ENCODE measurements at places on chromosomes 11 and 22.
A peak's percentile ranks its signal among the peaks of the same experiment; 100 is the strongest.

DNA sequence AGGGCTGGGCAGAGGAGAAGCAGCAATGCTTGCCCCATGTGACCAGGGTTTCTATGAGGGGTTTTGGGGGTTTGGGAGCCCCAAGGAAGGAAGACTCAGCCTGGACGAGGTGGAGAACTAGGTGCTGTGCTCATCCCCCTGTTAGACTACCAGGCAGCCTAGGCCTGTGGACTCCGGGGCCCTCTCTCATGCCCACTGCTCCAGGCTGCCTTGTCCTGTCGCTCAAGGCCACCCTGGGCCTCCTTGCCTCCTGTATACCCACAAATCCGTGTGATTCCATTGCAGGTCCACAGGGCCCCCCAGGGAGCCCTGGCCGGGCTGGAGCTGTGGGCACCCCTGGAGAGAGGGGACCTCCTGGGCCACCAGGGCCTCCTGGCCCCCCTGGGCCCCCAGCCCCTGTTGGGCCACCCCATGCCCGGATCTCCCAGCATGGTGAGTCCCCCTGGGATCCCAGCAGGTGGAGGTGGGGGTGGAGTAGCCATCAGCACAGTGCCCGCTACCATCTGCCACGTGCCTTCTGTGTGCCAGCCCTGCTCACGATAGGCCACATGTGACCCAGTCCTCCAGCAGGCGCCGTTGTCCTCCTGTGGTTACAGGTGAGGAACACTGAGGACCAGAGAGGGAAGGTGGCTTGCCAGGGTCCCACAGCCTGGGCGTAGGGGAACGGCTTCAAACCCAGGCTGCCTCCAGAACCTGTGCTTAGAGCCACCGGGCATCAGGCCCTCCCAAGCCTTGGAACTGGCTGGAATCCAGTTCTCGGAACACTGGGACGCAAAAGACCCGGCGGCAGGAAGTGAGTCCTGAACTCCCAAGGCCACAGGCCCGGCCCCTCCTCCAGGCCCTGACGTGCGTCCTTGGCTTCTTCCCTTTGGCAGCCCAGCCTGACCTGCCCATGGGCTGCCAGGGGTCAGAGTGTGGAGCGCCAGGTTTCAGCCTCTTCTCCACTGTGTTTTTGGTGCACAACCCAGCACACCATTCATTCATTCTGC lies 26.6 kb downstream of the EMID1 start:
- peak; percentile 29 for DNase-seq

GRCh38 chr22:42977569-42977968 lies 37.4 kb downstream of the PACSIN2 start:
- no peak for DNase-seq

GRCh38 chr22:27919942-27920755 lies 1.1 kb upstream of the PITPNB start:
- DNase-seq = peak; percentile 75

- peak; percentile 76 for DNase-seq
Measured at GRCh38 chr11:126716456-126717083, 284.0 kb downstream of the KIRREL3 start.

DNA sequence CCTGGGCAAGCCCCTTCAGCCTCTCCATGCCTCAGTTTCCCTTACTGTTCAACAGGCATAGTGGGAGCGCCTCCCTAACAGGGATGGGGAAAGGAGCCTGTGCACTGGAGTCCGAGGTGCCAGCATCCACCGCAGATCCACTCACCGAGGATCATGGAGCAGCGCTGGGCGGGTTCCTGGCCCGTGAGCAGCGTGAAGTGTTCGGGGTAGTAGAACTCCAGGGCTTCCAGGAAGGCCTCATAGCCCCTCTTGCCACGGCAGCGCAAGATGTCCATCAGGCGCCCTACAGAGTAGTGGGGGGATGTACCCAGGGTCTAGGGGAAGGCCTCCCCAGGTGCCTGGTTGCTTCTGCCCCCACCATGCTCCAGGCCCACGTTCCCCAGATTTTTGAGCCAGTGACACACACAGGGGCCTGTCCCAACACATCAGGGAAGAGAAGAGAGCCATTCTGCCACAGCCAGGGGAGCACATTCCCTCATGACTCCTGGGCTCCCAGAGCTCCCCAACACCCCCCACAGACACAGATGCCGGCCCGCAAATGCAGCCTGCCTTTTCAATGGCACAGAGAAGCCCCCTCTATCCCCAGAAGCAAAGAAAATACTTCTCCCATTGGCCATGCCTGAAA lies 1.3 kb downstream of the CARD10 start:
- no peak for DNase-seq

DNA sequence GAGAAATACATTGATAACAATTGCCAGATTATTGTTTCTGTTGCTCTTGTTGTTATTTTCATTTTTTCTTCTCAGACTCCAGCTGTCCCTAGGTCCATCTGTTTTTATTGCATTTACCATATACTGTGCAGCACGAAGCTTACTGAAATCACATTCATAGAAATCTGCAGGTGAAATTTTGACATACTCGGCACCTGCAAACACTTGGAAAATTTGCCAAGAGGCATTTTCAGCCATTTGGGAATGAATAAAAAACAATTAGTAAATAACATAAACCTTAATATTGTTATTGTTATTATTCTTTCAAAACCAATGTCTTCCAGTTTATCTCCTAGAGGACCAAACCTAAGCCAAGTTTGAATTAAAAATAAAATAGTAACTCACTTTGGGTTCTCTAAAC lies 2357.2 kb downstream of the LRRC4C start:
- no peak for DNase-seq

DNA sequence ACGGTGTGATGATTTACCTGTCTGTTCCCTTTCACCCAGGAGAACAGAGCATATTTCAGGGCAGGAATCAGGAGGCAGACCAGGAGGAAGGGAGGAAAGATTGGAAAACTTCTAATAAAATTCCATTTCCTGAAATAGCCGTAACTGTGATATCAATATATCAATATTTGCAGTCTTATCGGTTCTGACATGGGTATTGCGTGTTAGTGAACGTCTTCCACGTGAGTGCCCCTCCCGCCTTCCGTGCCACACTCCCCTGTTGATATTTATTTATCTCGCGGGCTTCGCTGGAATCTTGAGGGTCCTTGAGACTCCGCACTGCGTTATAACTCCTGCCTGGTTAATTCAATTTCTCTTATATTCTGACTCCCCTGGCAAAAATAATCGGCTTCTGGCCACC lies 1160.4 kb downstream of the BRD1 start:
- DNase-seq = no peak

DNA sequence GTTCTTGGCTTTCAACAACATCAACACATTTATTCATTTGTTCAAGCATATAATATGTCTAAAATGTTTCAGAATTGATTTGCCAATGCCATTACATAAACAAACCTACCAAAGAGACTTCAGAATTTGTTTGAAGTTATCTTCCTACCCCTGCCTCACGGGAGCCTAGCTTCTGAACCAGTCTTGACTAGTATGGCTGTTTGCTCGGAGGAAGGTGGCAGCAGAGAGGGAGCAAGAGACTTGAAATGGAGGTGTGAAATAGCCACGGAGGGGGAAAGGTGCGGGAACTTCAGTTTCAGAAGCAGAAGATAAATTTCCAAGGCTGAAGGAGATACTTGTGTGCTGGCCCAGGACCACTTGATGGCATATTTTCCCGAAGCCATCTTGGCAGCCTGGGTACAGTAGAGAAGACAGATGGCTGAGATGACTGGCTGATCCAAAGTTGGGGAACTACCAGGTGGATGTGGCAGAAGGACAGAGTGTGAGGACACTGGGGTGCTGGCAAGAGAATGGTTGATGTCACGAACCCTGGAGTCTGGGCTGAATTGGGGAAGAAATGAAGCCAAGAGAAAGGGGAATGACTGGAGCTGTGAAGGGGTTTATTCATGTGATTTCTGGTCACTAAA lies 14.0 kb upstream of the MTCH2 start:
- peak; percentile 16 for DNase-seq

DNA sequence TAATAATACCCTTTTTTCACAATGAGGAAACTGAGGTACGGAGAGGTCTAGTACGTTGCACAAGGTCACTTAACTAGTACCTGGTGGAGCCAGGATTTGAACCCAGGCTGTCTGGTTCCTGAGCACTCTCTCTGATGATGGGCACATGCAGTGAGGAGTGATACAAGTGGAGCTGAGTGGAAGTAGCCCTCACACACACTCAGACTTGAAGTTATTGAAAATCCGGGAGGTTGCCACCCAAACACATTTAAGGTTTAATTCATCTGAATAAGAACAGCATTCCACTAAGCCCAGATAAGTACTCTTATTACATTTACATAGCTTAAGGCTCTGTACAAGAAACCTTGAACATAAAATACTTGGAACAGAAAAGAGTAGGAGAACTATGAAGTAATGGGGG lies 4.8 kb downstream of the GRAP2 start:
- no peak for DNase-seq

Data from NCI-H69 (cell line).